ENCODE measurements at places on chromosomes 6 and 20. TPM values are rescaled to one million over a fixed set of nuclear protein-coding genes. Genes with fewer than 3 reads are reported as not detected.

- DNase-seq = no peak
Measured at GRCh38 chr6:110690916-110691315, 124.4 kb downstream of the CDK19 start.

- DNase-seq = no peak
Measured at GRCh38 chr6:42370323-42370985, 81.3 kb downstream of the TRERF1 start.

GRCh38 chr6:7786214-7786661, 60.3 kb downstream of the BMP6 start:
- no peak for DNase-seq

KCNS1 gene
- total RNA-seq = not detected

MOXD1 gene
- total RNA-seq = 3.2 TPM

TP53TG5 gene
- total RNA-seq = not detected

RNF182 gene
- 0.15 TPM for total RNA-seq

OPRM1 gene
- total RNA-seq = not detected

All from activated B cell treated with CpG ODN at 0.5 μM for 24 hours (primary cell).